Activated naive CD8-positive, alpha-beta T cell treated with anti-CD3 and anti-CD28 coated beads for 36 hours (primary cell): ENCODE measurements at places on chromosomes 11 and 22. TPM values are rescaled to one million over a fixed set of nuclear protein-coding genes. Genes with fewer than 3 reads are reported as not detected.
A peak's percentile ranks its signal among the peaks of the same experiment; 100 is the strongest.

The APOA5 gene
- total RNA-seq, result not detected

The HBD gene
- total RNA-seq, result not detected

The P2RY2 gene
- not detected for total RNA-seq

The ARAP1 gene
- total RNA-seq, result 52.3 TPM

The BTG4 gene
- total RNA-seq, result 0.62 TPM

The TMEM86A gene
- total RNA-seq, result 0.52 TPM

The APOA4 gene
- not detected for total RNA-seq

DNA sequence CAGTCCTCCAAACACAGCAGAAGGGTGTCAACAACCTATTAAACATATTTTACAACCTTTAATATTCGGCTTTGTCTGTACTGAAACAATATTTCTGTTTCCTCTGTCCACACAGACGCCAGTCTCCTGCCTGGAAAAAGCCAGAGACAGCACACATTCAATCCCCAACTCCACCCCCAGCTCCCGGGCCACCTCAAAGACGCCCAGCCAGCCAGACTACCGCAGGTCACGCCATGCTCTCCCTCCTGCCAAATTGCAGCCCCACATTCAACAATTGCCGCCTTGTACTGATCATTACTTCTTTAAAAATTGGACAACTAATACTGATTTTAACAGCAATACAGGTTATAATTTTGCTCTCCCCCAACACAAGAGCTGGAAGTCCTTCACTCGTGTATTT lies 1.2 kb downstream of the SERGEF start:
- H3K27ac ChIP-seq, result peak overlapping the region; percentile 89
- H3K36me3 ChIP-seq, result peaks cover 9% of the 10 kb centered on the region
- DNase-seq, result no peak
- H3K27me3 ChIP-seq, result no peaks in the 10 kb centered on the region
- peaks cover 39% of the 10 kb centered on the region for H3K4me1 ChIP-seq

GRCh38 chr11:121801394-121801748 lies 314.6 kb downstream of the BLID start:
- peaks cover 8% of the 10 kb centered on the region for H3K27me3 ChIP-seq
- no peak for DNase-seq
- H3K4me1 ChIP-seq, result no peaks in the 10 kb centered on the region
- H3K27ac ChIP-seq, result no peak overlapping the region
- no peaks in the 10 kb centered on the region for H3K36me3 ChIP-seq

- H3K27me3 ChIP-seq, result peaks cover 6% of the 10 kb centered on the region
- no peaks in the 10 kb centered on the region for H3K36me3 ChIP-seq
- H3K4me1 ChIP-seq, result peaks cover 7% of the 10 kb centered on the region
- no peak overlapping the region for H3K27ac ChIP-seq
- no peak overlapping the region for H3K4me3 ChIP-seq
Measured at GRCh38 chr11:121904148-121904547, 211.9 kb downstream of the BLID start.

DNA sequence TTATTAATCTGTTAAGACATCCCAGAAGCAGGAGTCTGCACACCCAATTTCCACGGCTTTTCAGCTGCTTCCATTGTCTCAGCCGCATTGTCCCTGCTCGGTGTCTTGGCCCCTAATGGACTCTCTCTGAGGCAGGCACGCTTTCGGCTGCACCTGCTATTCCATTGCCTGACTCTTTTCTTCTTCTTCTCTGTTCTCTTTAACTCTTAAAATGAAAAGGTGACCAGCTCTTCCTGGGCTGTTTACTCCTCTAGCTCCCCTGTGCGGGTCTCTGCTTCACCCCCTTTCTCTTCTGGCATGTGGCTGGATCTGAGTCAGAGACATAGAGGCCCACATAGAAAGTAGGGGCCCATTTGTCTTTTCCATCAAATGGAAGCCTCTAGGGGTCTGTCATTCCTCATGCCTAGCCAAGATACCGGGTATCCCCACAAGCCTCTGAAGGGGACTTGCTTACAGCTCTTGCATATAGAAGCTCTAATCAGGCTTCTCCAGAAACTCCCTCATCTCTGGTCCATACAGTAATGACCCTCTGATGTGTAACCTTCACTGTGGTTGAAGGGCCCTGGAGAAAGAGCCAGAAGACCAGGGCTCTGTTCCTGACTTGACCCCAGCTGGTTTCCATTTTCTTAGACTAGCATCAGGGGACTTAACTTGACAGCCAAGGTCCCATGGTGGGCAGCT lies 243.9 kb downstream of the ST3GAL4 start:
- H3K4me1 ChIP-seq, result no peaks in the 10 kb centered on the region
- DNase-seq, result no peak
- H3K27ac ChIP-seq, result no peak overlapping the region
- no peaks in the 10 kb centered on the region for H3K36me3 ChIP-seq
- peaks cover 36% of the 10 kb centered on the region for H3K27me3 ChIP-seq
- no peak overlapping the region for H3K4me3 ChIP-seq

GRCh38 chr11:115197433-115197832 lies 306.8 kb downstream of the CADM1 start:
- H3K4me3 ChIP-seq, result no peak overlapping the region
- no peaks in the 10 kb centered on the region for H3K27me3 ChIP-seq
- no peaks in the 10 kb centered on the region for H3K4me1 ChIP-seq
- no peak overlapping the region for H3K27ac ChIP-seq
- DNase-seq, result no peak
- no peaks in the 10 kb centered on the region for H3K36me3 ChIP-seq

- H3K4me3 ChIP-seq, result no peak overlapping the region
- no peak overlapping the region for H3K27ac ChIP-seq
- H3K27me3 ChIP-seq, result no peaks in the 10 kb centered on the region
- H3K36me3 ChIP-seq, result peaks cover 21% of the 10 kb centered on the region
- DNase-seq, result no peak
- H3K4me1 ChIP-seq, result peaks cover 24% of the 10 kb centered on the region
Measured at GRCh38 chr11:114442536-114442935, 3.3 kb downstream of the REXO2 start.

DNA sequence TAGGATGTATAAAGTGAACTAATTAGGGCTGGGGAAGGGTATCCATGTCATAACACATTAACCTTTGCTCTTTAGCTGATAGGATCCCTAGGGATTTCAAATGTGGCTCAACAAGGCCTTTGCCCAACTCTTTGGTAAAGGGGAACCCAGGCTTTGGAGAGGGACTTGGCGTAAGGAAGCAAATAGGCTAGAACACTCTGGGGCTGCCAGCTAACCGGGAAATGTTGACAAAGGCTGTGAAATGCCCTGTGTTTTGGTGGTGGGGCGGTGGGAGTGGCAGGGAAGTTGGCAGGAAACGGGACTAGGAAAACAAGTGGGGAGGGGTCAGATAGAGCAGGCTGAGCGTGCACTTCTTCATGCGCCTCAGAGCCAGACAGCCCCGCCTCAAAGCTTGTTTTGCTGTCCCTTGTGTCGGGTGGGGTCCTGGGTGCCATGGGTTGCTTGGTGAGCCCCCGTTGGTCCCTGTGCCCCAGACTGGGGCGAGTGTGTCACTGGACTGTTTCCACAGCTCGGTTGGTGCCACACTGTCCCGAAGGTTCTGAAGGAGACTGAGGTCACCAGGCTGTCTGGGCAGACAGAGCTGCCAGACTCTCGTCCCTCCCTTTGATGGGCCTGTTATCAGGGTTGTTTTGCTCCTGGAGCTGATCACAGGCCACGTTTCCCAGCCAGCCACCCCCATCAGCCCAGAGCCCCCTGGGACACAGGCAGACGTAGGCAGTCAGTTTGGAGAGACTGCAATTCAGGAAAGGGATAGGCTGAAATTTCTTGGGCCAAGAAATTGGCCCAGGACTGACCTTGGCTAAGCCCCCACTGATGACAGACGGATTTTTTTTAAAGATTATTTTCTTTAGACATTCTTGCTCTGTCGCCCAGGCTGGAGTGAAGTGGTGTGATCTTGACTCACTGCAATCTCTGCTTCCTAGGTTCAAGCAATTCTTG lies 19.6 kb downstream of the KCTD21 start:
- DNase-seq, result no peak
- no peak overlapping the region for H3K4me3 ChIP-seq
- no peaks in the 10 kb centered on the region for H3K27me3 ChIP-seq
- H3K27ac ChIP-seq, result no peak overlapping the region

DNA sequence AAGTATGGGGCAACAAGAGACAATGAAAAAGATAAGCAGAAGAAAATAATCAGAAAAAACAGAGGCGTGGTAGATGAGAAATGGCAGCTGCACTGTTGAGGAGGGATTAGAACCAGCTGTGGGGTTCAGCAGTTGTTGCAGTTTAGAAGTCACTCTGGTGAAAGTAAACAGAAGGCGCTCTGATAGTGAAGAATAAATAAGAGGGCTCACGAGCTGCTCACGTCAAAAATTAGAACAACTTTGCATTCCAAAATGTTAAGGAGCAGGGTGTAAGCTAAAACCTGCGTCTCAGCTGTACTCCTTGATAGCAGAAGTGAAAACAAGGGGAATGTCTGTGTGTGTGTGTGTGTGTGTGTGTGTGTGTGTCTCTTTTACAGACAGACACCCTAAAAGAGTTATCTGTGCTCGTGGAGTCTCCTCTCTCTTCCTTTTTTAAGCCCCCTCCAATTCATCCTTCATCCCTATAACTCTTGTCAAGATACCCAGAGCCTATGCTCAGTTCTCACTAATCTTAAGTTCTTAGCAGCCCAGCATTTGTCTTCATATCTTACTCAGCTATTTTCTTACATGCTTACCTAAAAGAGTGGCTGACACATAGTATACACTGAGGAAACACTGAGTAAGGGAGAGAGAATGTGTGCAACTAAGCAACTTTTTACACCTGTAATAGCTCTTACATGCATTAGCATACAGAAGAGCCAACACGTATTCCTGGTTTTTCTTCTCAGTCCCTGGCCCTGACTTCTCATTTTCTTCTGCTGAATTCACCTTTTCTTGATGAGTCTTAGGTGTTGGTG lies 8.9 kb downstream of the TTC17 start:
- H3K27ac ChIP-seq, result no peak overlapping the region
- H3K36me3 ChIP-seq, result peaks cover 24% of the 10 kb centered on the region
- no peak for DNase-seq
- H3K27me3 ChIP-seq, result no peaks in the 10 kb centered on the region
- peaks cover 36% of the 10 kb centered on the region for H3K4me1 ChIP-seq

- no peaks in the 10 kb centered on the region for H3K27me3 ChIP-seq
- H3K36me3 ChIP-seq, result peaks cover 46% of the 10 kb centered on the region
- no peak for DNase-seq
- no peak overlapping the region for H3K4me3 ChIP-seq
- H3K27ac ChIP-seq, result peak overlapping the region; percentile 59
Measured at GRCh38 chr11:3950996-3951660, 95.7 kb downstream of the STIM1 start.

DNA sequence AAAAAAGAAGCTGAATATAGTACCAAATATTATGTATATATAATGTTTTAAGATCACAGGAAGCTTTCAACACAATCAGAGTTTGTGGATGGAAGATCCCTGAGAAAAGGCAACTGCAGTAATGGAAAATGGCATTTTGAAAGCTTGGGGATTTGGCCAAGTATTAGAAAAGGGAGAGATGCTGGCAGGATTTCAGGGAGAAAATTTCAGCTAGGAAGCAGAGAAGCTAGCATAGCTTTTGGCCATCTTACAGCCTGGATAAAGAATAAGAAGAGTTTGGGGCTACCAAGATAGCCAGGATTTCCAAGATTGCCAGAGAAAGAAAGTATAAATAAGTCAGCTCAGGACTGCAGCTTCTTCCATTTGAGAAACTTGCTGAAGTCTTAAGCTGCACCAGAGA lies 440.8 kb upstream of the LUZP2 start:
- no peak for DNase-seq
- no peak overlapping the region for H3K27ac ChIP-seq
- no peak overlapping the region for H3K4me3 ChIP-seq
- H3K4me1 ChIP-seq, result no peaks in the 10 kb centered on the region
- no peaks in the 10 kb centered on the region for H3K27me3 ChIP-seq
- no peaks in the 10 kb centered on the region for H3K36me3 ChIP-seq

GRCh38 chr11:78417175-78417887 lies at the start of gene GAB2:
Gene GAB2, minus strand, starts transcription at chr11:78417820. Its CDS starts 100 bp downstream, at chr11:78417720.
- H3K27me3 ChIP-seq, result peaks cover 48% of the 10 kb centered on the region
- peaks cover 28% of the 10 kb centered on the region for H3K4me1 ChIP-seq
- peak within 1 kb of the TSS; percentile 80 for H3K4me3 ChIP-seq
- DNase-seq, result peak; percentile 24

- peaks cover 16% of the 10 kb centered on the region for H3K36me3 ChIP-seq
- H3K27ac ChIP-seq, result peak overlapping the region; percentile 100
- peak overlapping the region; percentile 86 for H3K4me3 ChIP-seq
- H3K27me3 ChIP-seq, result no peaks in the 10 kb centered on the region
- H3K4me1 ChIP-seq, result peaks cover 78% of the 10 kb centered on the region
Measured at GRCh38 chr11:118911880-118912741, 13.6 kb downstream of the BCL9L start.

GRCh38 chr22:49934160-49934890 lies 15.9 kb downstream of the CRELD2 start:
- peak overlapping the region; percentile 70 for H3K4me3 ChIP-seq
- H3K4me1 ChIP-seq, result peaks cover 28% of the 10 kb centered on the region
- no peaks in the 10 kb centered on the region for H3K27me3 ChIP-seq
- peaks cover 1% of the 10 kb centered on the region for H3K36me3 ChIP-seq
- no peak for DNase-seq

DNA sequence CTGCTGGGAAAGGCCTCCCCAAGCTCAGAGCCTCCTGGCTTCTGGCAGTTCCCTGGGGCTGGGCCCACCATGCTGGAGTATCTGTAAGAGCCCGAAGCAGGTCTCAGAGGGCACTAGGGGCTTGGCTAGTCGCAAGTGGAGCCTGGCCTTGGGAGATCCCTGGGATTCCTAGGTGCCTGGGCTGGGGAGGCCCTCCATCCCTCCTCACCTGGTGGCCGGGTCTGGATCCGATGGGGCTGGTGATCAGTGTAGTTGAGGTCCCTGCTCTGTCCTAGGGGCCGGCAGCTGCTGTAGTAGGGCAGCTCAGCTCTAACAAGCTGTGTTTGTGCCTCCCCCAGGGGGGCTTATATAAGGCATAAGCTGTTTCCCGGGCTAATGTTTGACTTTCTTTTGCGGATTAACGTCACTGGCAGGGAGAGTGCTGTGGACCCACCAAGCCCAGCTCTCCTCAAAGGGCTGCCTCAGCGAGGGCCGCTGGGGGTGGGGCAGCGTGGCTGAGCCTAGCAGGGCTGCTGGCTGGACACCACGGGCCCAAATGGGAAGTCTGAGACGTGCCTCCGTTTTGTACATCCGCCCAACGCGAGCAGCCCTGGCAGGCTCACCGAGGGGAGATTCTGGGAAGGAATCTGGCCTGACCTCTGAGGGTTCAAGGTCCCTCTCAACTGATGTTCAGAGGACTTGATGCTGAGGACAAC lies at the start of gene SLC22A8:
Gene SLC22A8 (minus strand): TSS at position 321 of the 695 bp plus-strand sequence. CDS start 883 bp downstream, outside the sequence.
- no peak within 1 kb of the TSS for H3K4me3 ChIP-seq
- peaks cover 16% of the 10 kb centered on the region for H3K27me3 ChIP-seq
- no peak within 1 kb of the TSS for H3K27ac ChIP-seq

DNA sequence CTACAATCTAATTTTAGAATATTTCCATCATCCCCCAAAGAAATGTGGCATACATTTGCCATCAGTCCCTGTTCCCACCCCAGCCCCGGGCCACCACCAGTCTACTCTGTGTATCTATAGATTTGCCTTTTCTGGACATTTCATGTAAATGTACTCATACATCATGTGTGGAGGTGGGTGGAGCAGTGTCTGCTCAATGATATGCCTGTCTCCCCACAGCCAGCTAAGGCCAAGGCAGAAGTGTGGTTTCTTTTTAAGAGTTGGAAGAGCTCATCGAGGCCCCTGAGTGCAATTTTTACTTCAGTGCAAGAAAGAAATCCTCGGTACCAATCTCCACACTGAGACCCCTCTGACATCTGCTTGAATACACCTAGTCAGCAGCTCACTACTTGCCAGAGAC lies 80.5 kb downstream of the TP53I11 start:
- peaks cover 6% of the 10 kb centered on the region for H3K27me3 ChIP-seq
- peaks cover 4% of the 10 kb centered on the region for H3K36me3 ChIP-seq
- no peaks in the 10 kb centered on the region for H3K4me1 ChIP-seq
- H3K27ac ChIP-seq, result no peak overlapping the region
- H3K4me3 ChIP-seq, result no peak overlapping the region
- DNase-seq, result no peak
